ENCODE measurements at places on chromosomes 11 and 22. TPM values are rescaled to one million over a fixed set of nuclear protein-coding genes. Genes with fewer than 3 reads are reported as not detected.

GRCh38 chr11:2804701-2805387, 80.7 kb downstream of the CDKN1C start:
- no peaks in the 10 kb centered on the region for H3K36me3 ChIP-seq
- peak; percentile 72 for DNase-seq
- peaks cover 5% of the 10 kb centered on the region for H3K27me3 ChIP-seq
- H3K4me3 ChIP-seq, result no peak overlapping the region
- peaks cover 15% of the 10 kb centered on the region for H3K4me1 ChIP-seq
- no peak overlapping the region for H3K27ac ChIP-seq

DNA sequence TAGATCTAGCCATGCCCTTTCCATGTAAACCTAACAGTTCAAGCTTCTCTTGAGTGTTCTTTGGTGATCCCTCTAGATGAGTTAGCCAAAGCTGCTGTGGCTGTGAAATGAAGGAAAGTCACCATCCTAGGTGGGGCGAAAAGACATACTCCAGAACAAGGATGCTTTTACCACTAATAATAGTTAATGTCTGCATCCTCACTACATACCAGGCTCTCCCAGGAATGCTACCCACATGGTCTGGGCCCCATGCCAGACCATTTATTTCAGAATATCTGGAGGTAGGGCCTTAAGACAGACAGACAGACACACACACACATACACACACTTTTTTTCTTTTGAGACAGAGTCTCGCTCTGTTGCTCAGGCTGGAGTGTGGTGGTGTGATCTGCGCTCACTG, 14.7 kb downstream of the ABTB2 start:
- peaks cover 41% of the 10 kb centered on the region for H3K4me1 ChIP-seq
- no peaks in the 10 kb centered on the region for H3K36me3 ChIP-seq
- H3K27ac ChIP-seq, result no peak overlapping the region

DNA sequence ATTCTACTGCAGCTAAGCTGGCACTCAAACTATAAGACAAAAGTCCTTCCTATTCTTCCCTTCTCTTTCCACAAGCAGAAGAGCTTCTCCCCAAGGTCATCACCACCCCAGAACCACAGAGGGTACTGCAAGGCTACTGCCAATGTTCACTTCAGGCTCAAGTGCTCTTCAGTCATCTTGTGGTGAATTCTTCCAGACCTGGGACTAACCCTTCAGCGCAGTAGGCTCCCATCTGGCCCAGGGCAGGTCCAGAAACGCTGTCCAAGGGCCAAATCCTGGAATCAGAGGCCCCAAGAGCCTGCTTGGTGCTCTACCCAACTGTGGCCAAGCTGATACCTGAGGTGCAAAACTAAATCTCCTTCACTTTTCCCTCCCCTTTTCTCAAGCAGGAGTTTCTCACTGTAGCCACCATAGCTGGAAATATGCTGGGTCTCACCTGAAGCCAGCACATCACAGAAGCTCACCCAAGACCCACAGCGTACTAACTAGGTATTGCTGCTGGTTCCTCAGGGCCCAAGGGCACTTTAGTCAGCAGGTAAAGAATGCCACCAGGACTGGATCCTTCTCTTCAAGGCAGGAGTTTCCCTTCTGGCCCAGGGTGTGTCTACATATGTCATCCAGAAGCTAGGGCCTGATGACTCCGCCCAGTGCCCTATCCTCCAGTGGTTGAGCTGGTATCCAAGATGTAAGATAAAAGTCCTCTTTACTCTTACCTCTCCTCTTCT, 27.8 kb downstream of the FCHSD2 start:
- no peak overlapping the region for H3K27ac ChIP-seq
- no peaks in the 10 kb centered on the region for H3K27me3 ChIP-seq
- H3K4me1 ChIP-seq, result no peaks in the 10 kb centered on the region
- H3K36me3 ChIP-seq, result peaks cover 7% of the 10 kb centered on the region
- no peak for DNase-seq
- H3K4me3 ChIP-seq, result no peak overlapping the region

The MN1 gene
- 1.7 TPM for total RNA-seq

GRCh38 chr11:20605602-20606091, 6.2 kb downstream of the SLC6A5 start:
- no peaks in the 10 kb centered on the region for H3K36me3 ChIP-seq
- H3K4me3 ChIP-seq, result no peak overlapping the region
- no peaks in the 10 kb centered on the region for H3K4me1 ChIP-seq
- no peak overlapping the region for H3K27ac ChIP-seq
- H3K27me3 ChIP-seq, result peaks cover 91% of the 10 kb centered on the region

The FBXO3 gene
- total RNA-seq, result 42.0 TPM

The DDX10 gene
- 26.4 TPM for total RNA-seq
